ENCODE measurements at places on chromosomes 16 and 17.
A peak's percentile ranks its signal among the peaks of the same experiment; 100 is the strongest.

DNA sequence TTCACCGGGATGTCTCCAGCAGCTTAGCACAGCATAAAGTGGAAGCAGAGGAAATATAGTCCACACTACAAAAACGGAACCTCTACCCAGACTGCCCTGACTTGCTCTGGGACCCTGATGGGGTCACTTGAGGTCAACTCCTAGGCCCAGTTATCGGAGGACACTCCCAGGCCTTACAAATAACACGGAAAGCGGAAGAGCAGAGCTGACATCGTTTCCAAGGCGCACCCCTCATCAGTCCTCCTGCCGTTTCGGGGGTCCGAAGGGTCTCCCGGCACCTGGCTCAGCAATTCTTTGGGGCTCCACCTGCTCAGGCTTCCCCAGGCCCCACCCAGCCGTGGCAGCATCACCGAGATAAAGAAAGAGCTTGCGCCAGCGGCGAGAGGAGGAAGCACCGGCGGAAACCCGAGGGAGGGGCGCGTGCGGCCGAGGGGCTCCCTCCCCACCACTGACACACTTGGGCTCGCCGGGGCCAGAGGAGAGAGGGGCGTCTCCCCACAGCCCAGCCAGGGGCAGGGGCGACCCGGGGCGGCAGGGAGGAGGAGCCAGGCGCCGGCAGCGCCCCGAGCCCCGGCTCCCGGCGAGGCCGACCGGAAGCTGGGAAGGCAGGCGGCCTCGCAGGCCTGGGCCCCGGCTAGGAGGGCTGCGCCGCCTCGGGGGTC, 727 bp downstream of the CORO7 start:
- no peak for DNase-seq

DNA sequence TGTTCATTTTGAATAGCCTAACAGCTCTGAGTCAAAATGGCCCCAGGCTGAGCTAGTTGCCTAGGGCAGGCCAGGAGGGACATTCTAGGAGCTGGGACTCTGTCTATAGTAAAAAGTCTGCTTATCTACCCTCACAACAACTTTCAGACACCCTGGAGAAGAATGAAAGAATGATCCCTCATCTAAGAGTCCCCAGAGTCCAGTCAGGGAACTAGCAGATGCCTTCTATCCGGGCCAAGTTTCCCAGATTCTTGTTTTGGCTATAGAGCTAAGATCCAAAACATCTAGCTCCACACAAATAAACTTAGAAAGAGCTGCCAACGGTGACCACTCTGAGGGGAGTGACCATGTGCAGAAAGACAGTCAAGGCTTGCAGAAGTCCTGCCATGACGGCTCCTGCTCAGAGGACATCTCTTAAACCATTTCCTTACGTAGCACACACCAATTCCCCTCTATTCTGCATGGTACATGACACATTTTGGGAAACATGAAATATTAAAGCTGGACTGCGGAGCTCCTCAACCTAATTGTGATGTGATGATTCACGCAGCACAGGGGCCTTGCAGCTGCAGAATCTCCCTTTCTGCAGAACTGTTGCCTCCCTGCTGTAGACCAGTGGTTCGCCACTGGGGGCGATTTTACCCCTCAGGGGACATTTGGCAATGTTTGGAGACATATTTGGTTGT, 24.2 kb downstream of the FAM20A start:
- DNase-seq: peak; percentile 96

GRCh38 chr16:30567160-30567990, 4.1 kb downstream of the ZNF688 start:
- peak; percentile 19 for DNase-seq

- DNase-seq: no peak
Measured at GRCh38 chr16:730666-731509, 4.0 kb downstream of the HAGHL start.

DNA sequence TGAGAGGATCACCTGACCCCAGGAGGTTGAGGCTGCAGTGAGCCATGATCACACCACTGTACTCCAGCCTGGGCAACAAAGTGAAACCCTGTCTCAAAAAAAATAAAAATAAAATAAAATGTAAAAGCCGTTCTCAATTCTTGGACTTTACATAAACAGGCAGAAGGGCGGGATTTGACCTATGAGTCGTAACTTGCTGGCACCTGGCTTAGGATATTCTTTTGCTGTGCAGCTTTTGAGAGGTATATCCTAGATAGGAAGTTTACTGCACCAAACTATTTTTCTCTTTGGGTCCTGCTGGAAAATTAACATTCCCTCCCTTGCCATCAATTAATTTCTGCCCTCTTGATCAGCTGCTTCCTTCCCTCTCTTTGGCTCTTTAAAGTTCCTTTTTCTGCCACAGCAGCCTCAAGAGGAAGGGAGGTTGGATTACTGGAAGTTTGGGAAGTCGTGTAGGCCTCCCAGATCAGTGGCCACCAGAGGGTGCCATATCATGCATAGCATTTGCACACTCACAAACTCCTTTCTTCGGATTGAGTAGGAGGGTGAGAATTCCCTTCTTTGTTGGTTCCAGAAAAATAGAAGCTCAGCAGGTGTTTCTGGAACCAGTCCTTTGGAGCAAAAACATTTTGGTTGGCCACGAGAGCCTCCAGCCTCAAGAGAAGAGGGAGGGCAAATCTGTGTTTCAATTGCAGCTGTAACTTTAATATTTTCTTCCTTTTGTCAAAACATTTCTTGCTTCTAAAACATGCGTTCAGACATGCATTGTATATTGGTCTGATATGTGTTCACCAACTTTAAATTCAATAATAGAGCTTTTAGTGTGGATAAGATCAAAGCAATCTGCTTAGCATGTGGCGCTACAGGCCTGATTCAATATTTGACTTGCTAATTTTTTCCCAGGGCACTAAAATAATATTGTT, 147.3 kb downstream of the CCDC182 start:
- DNase-seq: peak; percentile 42

DNA sequence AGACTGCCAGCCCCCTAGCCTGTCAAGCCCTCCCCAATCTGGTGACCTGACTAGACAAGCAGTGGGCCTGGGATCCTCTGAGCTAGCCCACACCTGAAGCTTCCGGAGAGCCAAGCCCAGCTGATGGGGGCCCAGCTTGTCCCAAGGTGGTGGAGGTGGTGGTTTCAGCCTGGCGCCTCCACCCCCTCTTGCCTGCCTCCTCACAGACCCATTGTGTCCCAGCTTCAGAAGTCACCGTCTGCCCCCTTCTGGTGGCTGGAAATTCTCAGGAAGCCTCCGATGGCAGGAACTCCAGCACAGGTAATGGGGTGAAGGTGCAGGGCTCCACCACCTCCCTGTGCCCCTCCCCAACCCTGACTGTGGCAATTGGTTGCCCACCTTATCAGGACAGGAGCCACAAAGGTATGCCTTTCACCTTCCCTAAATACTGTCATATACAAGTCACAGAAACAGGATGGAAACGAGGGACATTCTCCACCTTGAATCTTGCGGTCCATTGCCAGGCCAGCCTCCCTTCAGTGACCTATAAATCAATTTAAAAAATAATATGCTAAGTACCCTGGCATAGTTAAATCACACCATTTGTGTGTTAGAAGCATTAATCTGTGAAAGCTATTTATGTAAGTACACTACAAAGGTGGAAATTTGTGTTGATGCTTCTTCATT, 66.0 kb upstream of the ZNF423 start:
- DNase-seq: peak; percentile 63

DNA sequence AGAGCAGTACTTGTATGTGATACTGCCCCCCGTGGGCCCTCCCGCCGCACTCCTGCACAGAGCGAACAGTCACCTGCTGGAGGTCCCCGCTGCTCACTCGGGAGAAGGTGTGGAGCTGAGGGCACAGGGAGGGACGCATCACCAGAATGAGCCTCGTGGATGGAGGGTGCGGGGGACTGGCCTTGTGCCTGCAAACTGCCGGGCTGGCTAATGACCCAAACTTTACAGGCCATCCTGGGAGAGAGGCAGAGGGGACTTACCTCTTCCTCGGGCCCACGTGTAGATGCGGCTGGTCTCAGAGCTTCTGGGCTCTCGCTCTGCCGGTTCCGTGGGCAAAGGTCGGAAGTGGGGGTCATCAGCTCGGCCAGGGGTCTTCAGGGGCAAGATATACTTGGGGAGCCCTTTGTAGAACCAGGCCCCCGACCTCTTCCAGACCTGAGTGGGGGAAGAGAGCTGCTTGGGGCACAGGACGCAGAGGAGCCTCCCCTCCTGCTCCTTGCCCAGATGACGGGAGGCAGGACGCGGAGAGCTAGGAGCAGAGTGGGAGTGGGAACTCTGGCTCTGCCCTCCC, 65.5 kb upstream of the DOC2B start:
- no peak for DNase-seq

- no peak for DNase-seq
Measured at GRCh38 chr17:28711723-28712031, at the start of gene PROCA1. PROCA1 (minus strand) TSS chr17:28711888; CDS start chr17:28711660, 228 bp downstream.

DNA sequence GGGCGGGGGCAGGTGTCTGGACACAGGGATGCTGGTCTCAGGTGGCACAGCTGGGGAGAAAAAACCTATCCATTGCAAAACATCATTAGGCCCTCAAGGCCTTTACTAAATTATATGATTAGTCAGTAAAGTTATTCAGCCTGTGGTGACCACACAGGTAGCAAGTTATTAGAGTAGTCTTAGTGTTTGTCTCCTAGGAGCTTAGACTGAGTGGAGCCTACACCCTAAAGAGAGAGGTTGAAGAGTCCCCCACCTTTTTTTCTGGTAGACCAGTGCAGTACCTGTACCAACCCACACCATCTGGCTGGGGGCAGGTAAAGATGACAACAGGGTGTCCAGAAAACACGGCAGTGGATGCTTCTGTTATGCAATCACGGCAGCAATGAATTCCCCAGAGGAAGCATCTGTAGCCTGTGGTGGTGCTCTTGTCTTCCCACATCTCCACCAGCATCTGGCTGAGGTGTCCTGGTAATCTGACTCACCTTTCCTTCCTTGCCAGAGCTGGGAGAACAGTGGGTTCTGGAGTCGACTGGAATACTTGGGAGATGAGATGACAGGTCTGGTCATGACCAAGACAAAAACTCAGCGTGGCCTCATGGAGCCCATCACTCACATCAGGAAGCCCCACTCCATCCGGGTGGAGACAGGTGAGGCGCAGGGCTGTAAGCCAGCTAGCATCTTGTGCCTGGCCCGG, 11.0 kb downstream of the MYCBPAP start:
- DNase-seq: peak; percentile 95

DNA sequence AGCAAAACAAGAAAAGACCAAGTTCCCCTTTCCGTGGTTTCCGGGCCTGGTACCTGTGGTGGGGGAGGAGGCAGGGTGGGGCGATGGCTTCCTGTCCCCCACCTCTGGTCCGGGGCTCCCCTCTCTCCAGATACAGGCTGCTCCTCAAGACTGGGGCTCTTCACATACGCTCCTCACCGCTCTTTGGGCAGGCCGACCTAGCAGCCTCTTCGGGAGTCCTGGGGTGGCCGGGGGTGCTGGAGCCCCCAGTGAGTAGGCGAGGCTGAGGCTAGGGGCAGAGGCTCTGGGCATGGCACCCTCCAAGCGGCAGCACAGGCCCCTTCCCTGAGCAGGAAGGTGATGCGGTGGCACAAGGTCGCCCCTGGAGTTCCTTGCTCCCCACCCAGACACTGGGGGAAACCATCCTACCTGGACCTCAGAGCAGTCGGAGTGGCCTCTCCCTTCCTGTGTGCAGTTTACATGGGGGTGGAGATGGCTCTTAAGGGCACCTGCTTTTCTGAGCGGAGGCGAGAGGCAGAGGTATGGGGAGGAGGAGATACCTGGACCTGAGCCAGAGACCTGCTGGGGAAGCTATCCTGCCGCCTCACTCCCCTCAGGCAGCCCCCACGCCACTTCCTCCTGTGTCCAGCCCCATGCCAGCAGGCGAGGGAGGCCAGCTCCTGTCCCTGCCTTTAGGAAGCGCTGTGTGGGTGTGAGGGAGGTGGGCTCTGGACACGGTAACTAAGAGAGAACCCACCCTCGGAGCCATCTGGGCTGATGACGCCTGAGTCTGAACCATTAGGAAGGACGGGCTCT, 891 bp downstream of the CORO1A start:
- peak; percentile 46 for DNase-seq

GRCh38 chr16:27498916-27499658, 50.6 kb downstream of the GTF3C1 start:
- DNase-seq: no peak

DNA sequence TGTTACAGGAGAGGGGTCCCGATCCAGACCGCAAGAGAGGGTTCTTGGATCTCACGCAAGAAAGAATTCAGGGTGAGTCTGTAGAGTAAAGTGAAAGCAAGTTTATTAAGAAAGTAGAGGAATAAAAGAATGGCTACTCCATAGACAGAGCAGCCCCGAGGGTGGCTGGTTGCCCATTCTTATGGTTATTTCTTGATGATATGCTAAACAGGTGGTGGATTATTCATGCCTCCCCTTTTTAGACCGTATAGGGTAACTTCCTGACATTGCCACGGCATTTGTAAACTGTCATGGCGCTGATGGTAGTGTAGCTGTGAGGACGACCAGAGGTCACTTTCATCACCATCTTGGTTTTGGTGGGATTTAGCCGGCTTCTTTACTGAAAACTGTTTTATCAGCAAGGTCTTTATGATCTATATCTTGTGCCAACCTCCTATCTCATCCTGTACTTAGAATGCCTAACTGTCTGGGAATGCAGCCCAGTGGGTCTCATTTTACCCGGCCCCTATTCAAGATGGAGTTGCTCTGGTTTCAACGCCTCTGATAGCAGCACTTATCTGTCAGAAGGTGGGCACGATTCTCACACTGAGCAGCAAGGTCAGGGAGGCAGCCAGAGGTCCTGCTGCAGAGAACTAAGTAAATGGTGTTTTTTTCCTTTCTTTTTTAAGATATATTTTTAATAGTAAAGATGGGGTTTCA, 26.5 kb upstream of the XYLT2 start:
- DNase-seq: no peak

DNA sequence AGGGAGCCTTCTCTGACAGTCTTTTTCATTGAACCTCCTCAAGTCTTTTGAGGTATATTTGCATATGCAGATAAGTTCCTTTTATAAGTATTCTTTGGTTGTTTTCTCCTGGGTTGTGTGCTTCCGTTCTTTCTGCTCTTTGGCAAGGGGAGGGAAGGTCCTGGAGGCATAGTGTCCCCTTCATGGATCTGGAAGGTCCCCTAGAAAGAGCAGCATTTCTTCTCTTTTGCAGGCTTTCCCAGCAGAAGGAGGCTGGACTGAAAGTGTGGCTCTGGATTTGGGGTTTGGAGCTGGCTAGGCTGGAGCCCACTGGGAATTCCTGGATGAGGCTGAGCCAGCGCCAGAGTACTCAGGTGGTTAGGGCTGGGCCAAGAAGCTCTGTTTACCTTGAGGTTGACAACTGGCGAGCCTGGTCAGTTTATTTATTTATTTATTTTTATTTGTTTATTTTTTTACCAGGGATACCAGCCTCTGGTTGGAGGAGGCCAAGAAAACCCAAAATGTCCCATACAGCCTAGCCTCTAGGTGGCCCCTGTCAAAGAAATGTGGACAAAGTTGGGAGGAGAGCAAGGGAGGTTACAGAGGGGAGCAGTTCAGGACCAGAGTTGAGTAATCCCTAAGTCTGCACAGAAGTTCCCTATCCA, 5.4 kb upstream of the TOP2A start:
- no peak for DNase-seq

- peak; percentile 29 for DNase-seq
Measured at GRCh38 chr16:15777533-15778203, 79.2 kb downstream of the MYH11 start.
